ENCODE measurements at places on chromosomes 3 and 15. TPM values are rescaled to one million over a fixed set of nuclear protein-coding genes. Genes with fewer than 3 reads are reported as not detected.

The ZNF860 gene
- total RNA-seq: not detected

The ARHGAP31 gene
- total RNA-seq: 15.3 TPM

The CMSS1 gene
- total RNA-seq: 17.2 TPM

The GOLGA8H gene
- not detected for total RNA-seq

The KBTBD13 gene
- total RNA-seq: not detected

The KLF15 gene
- total RNA-seq: 0.13 TPM

The KIF7 gene
- 25.4 TPM for total RNA-seq

GRCh38 chr15:74044267-74045110 is 37.9 kb downstream of the GOLGA6A start:
- no peak for DNase-seq
- H3K4me3 ChIP-seq: no peak overlapping the region
- peaks cover 26% of the 10 kb centered on the region for H3K4me1 ChIP-seq
- no peaks in the 10 kb centered on the region for H3K36me3 ChIP-seq
- no peak overlapping the region for H3K27ac ChIP-seq

DNA sequence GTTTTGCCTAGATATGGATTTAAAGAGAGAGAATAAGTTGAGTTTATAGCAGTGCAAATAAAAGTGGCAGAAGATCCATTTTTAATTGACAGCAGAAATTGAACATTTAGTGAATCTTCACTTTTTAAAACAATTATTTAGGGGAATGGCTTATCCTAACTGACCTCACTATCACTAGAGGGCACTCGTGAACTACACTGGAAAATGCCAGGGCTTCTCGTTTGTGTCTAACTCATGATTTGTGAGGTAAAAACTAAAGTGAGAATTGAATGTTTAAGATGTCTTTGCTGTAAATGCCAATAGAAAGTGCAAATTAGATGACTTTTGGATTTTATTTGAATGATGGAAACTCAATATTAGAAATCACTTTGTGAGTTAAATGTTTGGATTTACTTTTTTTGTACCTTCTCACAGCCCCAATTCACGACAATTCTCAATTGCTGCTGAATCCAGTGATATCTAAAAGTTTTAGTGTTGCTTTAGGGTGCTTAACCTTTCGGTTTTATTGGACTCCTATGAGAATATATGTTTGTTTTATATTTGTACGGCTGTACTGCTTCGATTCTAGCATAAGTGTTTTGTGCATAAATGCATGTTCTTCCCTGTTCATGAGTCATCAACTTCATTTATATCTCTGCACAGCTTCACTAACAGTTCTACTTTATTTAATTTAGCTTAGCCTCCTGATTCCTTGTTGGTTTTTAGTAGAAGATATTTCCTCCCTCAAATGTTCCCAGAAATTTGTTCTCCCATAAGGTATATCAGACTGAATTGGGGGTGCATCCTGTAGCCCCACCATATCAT is 462.1 kb downstream of the MFSD1 start:
- DNase-seq: peak; percentile 73
- no peak overlapping the region for H3K4me3 ChIP-seq
- H3K36me3 ChIP-seq: no peaks in the 10 kb centered on the region

- no peaks in the 10 kb centered on the region for H3K27me3 ChIP-seq
- H3K36me3 ChIP-seq: peaks cover 12% of the 10 kb centered on the region
- no peak for DNase-seq
- no peak overlapping the region for H3K27ac ChIP-seq
- H3K4me3 ChIP-seq: no peak overlapping the region
Observed at GRCh38 chr15:58793862-58794261, 22.8 kb downstream of the MINDY2 start.

- no peaks in the 10 kb centered on the region for H3K27me3 ChIP-seq
- 0 out of 2 replicates have a peak, but pooled peaks cover 5% of the 10 kb centered on the region for H3K36me3 ChIP-seq
- no peaks in the 10 kb centered on the region for H3K4me1 ChIP-seq
- no peak for DNase-seq
- no peak overlapping the region for H3K27ac ChIP-seq
Observed at GRCh38 chr3:185058796-185059195, 94.1 kb downstream of the C3orf70 start.

- H3K27me3 ChIP-seq: no peaks in the 10 kb centered on the region
- no peak overlapping the region for H3K4me3 ChIP-seq
- DNase-seq: no peak
- no peak overlapping the region for H3K27ac ChIP-seq
- H3K4me1 ChIP-seq: peaks cover 13% of the 10 kb centered on the region
Observed at GRCh38 chr3:72627271-72627670, 221.0 kb downstream of the SHQ1 start.

GRCh38 chr15:83694015-83694414 is 40.1 kb downstream of the ADAMTSL3 start:
- no peaks in the 10 kb centered on the region for H3K36me3 ChIP-seq
- no peaks in the 10 kb centered on the region for H3K4me1 ChIP-seq
- no peak for DNase-seq
- no peak overlapping the region for H3K27ac ChIP-seq
- H3K4me3 ChIP-seq: no peak overlapping the region

GRCh38 chr3:15932348-15933300 is 134.8 kb upstream of the ANKRD28 start:
- H3K27me3 ChIP-seq: no peaks in the 10 kb centered on the region
- H3K4me1 ChIP-seq: peaks cover 13% of the 10 kb centered on the region

- peaks cover 4% of the 10 kb centered on the region for H3K4me1 ChIP-seq
- no peak for DNase-seq
- no peak overlapping the region for H3K27ac ChIP-seq
- H3K27me3 ChIP-seq: no peaks in the 10 kb centered on the region
Observed at GRCh38 chr15:62124973-62125303, 40.1 kb downstream of the C2CD4B start.

GRCh38 chr3:56775838-56776555 is 25.8 kb downstream of the ARHGEF3 start:
- peak; percentile 17 for DNase-seq
- H3K36me3 ChIP-seq: no peaks in the 10 kb centered on the region
- no peaks in the 10 kb centered on the region for H3K4me1 ChIP-seq
- H3K27ac ChIP-seq: no peak overlapping the region
- H3K4me3 ChIP-seq: no peak overlapping the region

DNA sequence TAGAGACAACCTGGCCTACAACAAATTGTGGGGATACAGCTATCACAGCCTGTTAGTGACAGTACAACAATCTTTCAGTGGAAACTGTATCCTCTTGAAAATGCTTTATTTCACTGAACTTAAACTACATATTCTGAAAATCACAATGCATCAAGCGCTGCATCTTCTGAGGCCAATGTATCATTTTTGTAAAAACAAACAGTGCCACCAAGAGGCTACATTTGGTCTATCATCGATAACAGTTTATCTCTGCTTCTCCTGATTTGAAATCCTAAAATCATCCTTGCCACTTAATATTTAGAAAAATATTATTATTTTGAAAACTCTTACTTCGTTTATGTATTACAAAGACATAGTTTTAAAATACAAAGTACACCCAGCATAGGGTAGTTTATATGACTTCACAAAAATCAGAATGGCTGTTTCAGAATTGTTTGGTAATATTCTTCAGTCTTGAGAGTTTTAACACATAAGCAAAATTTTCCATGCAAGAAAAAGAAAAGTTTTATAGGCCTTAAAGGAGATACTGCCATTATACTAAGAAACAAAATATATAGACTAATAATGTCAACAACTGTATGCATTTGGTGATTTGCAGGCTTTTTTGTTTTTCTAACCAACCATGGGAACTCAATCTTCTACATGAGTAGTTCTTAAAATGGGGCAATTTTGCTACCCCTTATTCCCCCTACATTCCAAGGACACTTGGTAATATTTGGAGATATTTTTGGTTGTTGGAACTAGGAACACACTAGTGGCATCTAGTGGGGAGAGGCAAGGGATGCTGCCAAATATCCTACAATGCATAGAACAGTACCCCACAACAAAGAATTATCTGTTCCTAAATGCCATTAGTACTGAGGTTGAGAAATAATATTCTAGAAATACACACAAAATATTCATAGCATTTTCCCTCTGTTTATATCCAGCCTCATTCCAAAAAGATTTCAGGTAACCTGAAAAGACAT is 42.3 kb downstream of the WDR72 start:
- no peak overlapping the region for H3K4me3 ChIP-seq
- H3K27me3 ChIP-seq: no peaks in the 10 kb centered on the region
- H3K27ac ChIP-seq: no peak overlapping the region
- H3K36me3 ChIP-seq: no peaks in the 10 kb centered on the region
- H3K4me1 ChIP-seq: no peaks in the 10 kb centered on the region

GRCh38 chr15:25892126-25892525 is 29.0 kb upstream of the ATP10A start:
- no peak overlapping the region for H3K4me3 ChIP-seq
- peak overlapping the region; percentile 41 for H3K27ac ChIP-seq
- H3K27me3 ChIP-seq: no peaks in the 10 kb centered on the region
- H3K4me1 ChIP-seq: peaks cover 40% of the 10 kb centered on the region

DNA sequence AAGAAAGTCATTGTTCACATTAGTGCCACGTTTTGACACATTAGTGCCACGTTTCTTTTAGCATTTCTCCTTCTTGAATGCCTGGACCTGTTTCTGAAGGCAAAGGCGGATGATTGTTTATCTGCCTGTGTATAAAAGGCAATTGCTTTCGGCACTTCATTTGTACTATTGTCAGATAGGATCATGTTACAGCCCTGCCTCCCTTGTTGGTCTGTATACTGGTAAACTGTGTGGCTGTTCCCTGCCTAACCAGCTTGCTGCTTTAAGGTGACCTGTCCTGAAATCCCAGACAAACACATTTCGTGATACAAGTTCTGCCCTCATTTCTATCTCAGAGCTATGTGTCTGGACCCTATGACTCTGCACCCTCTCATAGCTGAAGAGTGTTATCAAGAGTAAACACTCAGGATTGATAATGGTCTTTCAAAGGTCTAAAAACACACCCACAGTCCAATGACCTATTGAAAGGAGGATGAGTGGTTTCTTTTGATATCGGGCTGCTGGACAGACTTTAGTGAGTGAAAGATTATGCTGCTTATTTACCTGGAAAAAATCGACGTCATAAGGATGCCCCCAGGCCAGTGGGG is 276.3 kb upstream of the MCTP2 start:
- no peaks in the 10 kb centered on the region for H3K36me3 ChIP-seq
- H3K27me3 ChIP-seq: no peaks in the 10 kb centered on the region
- H3K4me3 ChIP-seq: no peak overlapping the region
- H3K27ac ChIP-seq: no peak overlapping the region

GRCh38 chr3:193677734-193678133 is 84.7 kb downstream of the OPA1 start:
- no peak overlapping the region for H3K27ac ChIP-seq
- no peaks in the 10 kb centered on the region for H3K27me3 ChIP-seq
- H3K4me1 ChIP-seq: peaks cover 6% of the 10 kb centered on the region

DNA sequence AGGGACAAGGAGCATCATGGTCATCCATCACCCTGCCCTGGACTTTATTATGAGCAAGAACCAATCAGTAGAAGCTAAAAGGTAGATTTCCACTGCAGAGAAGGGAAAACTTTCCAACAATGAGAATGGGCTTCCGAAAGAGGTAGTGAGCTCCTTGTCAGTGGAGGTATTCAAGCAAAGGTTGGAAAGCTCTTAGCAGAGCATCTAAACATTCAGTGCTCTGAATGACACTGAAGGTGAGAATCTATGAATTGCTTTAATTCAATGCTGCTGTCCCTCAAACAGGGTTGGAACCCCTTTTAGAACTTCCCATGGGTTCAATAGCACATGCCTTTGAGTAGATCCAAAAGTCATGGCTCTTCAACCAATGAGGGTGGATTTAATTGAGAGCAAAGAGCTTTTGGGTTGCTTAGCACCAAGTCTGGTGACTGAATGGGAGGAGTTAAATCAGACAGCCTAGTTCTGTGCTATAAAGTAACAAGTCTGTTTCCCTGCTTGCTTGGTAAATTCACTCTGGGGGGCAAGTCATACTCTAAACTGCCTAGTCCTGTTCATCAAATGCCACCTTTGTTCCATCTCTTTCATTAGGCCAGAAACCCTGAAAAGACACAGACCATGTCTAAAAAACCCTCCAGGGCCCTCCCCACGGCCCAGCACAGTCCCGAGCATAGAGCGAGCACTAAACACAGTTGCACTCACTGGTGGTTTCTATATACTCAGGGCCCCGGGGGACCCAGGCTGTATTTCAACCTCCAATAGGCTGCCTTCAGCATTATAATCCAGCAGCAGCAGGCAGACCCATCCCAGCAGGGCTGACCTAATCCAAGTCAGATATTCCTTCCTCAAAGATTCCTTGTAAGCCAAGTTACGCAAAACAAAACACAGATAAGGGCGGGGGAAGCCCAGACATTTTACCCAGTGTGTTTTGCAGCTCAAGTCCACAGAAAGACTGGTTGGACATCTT is 161.2 kb downstream of the MEGF11 start:
- H3K4me3 ChIP-seq: no peak overlapping the region
- H3K27ac ChIP-seq: no peak overlapping the region
- H3K4me1 ChIP-seq: no peaks in the 10 kb centered on the region
- no peaks in the 10 kb centered on the region for H3K36me3 ChIP-seq
- no peak for DNase-seq
- H3K27me3 ChIP-seq: peaks cover 61% of the 10 kb centered on the region

- peaks cover 15% of the 10 kb centered on the region for H3K4me1 ChIP-seq
- H3K27ac ChIP-seq: no peak overlapping the region
- H3K36me3 ChIP-seq: no peaks in the 10 kb centered on the region
- DNase-seq: no peak
- no peaks in the 10 kb centered on the region for H3K27me3 ChIP-seq
- H3K4me3 ChIP-seq: no peak overlapping the region
Observed at GRCh38 chr3:189836795-189837194, 205.6 kb downstream of the TP63 start.

DNA sequence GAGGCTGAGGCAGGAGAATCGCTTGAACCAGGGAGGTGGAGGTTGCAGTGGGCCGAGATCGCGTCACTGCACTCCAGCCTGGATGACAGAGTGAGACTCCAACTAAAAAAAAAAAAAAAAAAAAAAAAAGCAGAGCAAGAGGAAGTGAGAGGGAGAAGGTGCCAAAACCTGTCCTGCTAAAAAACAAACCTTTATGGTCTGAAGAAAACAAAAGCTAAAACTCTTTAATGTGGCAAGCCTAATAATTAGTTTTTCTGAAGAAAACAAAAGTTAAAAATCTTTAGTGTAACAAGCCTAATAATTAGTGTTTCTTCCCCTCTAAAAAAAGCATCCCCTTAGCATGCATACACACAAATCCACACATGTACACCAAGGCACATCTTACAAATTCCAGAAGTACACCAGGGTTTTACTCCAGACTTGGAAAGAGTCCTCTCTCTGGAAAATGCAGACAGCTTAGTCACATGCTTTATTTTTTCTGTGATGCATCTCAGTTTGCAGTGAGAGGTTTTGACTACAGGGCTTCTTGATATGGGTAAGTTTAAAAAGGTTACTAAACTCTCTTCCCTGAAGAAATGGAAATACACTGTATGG is 65.9 kb downstream of the HACD2 start:
- no peaks in the 10 kb centered on the region for H3K4me1 ChIP-seq
- no peaks in the 10 kb centered on the region for H3K27me3 ChIP-seq
- H3K36me3 ChIP-seq: peaks cover 3% of the 10 kb centered on the region
- no peak overlapping the region for H3K4me3 ChIP-seq
- peak; percentile 30 for DNase-seq
- H3K27ac ChIP-seq: no peak overlapping the region

- no peak overlapping the region for H3K4me3 ChIP-seq
- DNase-seq: no peak
- no peaks in the 10 kb centered on the region for H3K4me1 ChIP-seq
- H3K36me3 ChIP-seq: no peaks in the 10 kb centered on the region
- H3K27ac ChIP-seq: no peak overlapping the region
- H3K27me3 ChIP-seq: no peaks in the 10 kb centered on the region
Observed at GRCh38 chr3:51610708-51611107, 60.3 kb upstream of the TEX264 start.

- no peak overlapping the region for H3K27ac ChIP-seq
- H3K4me3 ChIP-seq: no peak overlapping the region
- peaks cover 16% of the 10 kb centered on the region for H3K4me1 ChIP-seq
- no peaks in the 10 kb centered on the region for H3K36me3 ChIP-seq
Observed at GRCh38 chr3:158908187-158908734, 106.4 kb downstream of the MFSD1 start.

All from GM23248 (cell line).